ENCODE measurements at places on chromosomes 5 and 9.

- no peak for DNase-seq
Measured at GRCh38 chr5:170636206-170636605, 132.4 kb downstream of the KCNIP1 start.

- no peak for DNase-seq
Measured at GRCh38 chr5:115657125-115657880, 31.5 kb upstream of the TMED7 start.

DNA sequence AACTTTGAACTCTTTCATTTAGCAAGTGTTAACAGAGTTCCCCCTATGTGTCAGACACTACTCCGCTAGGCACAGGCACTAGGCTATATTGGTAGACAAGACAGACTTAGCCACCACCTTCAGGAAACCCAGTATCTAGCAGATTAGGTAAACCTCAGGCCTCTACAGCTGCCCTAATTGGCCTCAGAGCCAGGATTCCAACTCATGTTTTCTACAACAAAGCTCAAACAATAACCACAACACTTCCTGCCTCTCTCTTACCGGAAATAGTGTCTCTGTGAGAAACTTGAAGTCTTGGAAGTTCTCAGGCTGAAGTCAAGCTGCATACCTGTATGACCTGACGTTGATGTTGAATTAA, 116.6 kb upstream of the SLC44A1 start:
- DNase-seq, result peak; percentile 18

GRCh38 chr9:91223000-91223399, 138.7 kb downstream of the AUH start:
- no peak for DNase-seq

GRCh38 chr9:98989036-98990000, 45.6 kb downstream of the COL15A1 start:
- DNase-seq, result no peak

- no peak for DNase-seq
Measured at GRCh38 chr9:136697821-136698526, 10.7 kb upstream of the AGPAT2 start.

DNA sequence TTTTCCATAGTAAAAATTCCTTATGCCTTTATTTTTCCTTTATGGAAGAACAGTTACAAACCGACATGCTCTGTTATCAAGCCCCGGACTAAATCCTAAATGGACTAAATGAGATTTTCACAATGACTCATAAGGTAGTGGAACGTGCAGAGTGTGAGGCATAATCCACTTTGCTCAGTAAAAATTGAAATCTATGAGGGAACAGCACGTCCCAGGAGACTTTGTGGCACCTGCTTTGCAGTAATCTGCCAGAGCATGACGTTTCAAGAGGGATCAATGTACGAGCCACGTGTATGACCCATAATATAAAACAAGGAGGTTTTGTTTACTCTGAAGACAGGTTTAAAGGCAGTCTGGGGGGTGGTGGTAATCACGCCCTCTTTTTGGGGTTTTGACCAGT, 83.8 kb upstream of the GNA14 start:
- DNase-seq, result no peak

GRCh38 chr5:78626009-78626571, 22.5 kb downstream of the LHFPL2 start:
- DNase-seq, result no peak

DNA sequence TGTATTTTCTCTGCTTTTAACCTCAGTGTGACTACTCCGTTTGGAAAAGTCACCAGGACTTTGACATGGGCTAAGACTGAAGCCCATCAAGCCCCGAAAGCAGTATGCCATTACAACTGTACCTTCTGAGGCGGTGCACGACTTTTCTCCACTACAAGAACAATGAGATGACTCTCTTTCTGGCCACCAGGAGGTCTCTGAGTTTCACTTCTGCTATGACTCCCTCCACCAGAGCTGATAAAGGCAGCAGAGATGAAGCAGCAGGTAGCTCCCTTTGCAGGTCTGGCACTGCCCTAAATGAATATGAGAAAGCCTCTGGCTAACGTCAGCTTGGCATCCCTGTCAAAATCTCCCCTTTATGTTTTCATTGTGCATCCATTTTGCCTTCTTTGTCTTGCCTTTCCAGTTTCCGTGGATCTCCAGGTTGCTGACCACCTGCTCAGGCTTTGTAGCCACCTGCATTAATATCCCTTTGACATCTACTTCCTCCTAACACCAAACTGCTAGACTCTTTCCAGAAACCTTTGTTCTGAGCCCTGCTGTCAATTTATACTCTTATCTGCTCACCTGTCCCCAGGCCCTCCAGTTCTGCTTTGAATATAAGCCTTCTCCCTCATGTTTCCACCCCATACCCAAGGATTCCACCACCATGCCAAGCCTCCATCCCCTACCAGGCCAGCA, 221.7 kb downstream of the ZNF608 start:
- no peak for DNase-seq

- no peak for DNase-seq
Measured at GRCh38 chr5:179858241-179858585, 404 bp downstream of the MRNIP start.

DNA sequence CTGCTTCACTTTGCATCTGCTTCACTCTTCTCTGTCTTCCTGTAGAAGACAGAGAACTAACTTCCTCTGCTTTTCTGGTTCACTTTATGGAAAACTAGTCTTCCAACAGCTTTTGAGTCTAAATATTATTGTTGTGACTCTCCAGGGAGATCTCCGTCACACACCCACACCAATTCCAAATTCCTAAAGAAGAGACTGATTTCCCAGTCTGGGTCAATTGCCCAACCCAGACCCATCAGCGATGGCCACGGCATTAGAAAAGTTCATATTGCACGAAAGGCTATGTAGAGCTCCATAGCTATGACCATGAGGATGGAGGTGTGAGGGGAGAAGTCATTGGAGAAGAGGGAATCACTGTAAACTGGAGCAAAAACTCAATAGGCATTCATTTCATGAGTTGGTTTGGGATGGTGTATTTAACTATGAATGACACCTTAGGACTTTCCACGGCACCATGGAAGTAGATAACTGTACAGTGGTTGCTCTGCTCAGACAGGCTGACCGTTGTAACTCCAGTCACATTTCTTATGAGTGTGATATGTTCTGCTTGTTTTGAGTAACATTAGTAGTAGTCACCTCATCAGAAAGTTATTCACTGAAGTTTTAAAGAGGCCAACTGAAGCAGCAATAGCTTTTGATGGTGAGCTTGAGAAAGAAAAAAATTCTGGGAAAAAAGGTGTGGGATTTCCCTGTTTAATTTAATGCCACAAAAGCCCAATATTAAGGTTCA, 78.1 kb upstream of the MAMDC2 start:
- DNase-seq, result no peak

DNA sequence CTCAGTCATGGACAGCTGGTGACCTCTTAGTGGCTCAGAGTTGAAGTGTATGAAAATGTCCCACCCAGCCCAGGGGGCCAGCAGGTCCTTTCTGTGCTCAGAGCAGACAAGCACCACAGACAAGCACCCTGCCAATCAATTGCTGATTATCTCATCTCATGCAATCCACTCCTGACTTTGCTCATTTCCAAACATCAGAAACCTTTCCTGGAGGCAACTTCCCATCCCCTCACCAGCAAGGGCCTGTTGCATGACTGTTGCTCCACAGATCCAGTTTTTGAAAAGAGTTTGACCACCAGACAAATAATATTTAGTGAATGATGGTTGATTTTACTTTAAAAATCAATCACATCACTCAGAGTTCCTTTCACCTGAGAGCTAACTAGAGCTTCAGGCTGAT, 397.3 kb upstream of the KLF4 start:
- no peak for DNase-seq

Data from stimulated activated CD4-positive, alpha-beta T cell treated with anti-CD3 and anti-CD28 coated beads, Interleukin-1b, Interleukin-23, amount 100 ng/mL, for 1 hour (primary cell).